ENCODE measurements at places on chromosomes 12 and 14.

DNA sequence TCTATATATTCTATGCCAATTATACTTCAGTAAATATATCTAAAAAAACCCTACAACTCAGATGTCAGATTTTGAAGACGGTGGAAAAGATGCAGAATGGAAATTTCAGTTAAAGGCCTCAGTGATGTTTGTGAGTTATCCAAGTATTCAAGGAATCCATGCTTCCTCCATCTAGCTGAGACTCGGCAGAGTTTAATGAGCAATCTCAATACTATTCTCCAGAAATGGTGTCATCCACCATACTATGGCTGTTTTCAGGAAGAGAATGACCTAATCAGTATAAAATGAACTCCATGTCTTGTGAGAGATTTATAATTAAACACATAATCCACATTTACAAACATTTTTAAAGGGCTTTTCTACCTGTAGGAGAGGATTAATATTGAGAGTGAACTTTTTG is 66.0 kb downstream of the KLHL28 start:
- no peak for DNase-seq

- DNase-seq: no peak
These were observed 138.5 kb downstream of the ANO6 start for GRCh38 chr12:45354399-45354798.

- no peak for DNase-seq
These were observed 55.9 kb upstream of the SEL1L start for GRCh38 chr14:81589381-81590065.

DNA sequence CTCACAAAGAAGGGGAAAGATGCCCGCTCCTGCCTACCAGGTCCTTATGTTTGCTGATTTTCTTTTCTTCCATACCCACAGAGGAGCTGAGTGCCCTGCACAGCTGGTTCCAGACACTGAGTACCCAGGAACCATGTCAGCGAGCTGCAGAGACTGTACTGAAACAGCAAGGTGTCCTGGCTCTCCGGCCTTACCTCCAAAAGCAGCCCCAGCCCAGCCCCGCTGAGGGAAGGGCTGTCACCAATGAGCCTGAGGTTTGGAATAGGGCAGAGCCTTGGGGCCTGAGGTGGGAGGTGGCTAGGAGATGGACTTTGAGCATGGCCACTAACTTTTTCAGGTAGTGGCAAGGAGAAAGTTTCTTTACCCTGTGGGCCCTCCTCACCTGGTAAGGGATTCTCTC is 2.3 kb downstream of the MARS1 start:
- DNase-seq: no peak

DNA sequence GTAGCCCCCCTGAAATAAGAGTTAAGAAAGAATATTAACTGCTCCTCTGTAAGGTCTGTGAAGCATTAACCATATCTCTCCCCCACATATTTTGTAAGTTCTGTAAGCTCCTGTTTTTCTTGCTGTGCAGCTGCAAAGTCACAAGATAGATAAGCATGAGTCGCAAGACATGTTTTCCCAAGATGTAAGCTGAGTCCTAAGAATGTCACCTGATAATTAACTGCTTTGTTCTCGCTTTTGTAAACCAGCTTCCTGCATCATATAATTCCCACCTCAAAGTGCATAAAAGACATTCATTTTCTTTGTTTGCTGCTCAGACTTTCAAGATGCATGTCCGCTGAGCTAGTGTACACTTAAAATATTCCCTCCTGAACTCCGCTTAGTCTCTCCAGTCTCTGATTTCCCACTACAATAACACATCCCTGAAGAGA is 27.0 kb upstream of the PHC1 start:
- DNase-seq: peak; percentile 14

GRCh38 chr14:97177635-97178034 is 380.5 kb downstream of the VRK1 start:
- DNase-seq: peak; percentile 41

DNA sequence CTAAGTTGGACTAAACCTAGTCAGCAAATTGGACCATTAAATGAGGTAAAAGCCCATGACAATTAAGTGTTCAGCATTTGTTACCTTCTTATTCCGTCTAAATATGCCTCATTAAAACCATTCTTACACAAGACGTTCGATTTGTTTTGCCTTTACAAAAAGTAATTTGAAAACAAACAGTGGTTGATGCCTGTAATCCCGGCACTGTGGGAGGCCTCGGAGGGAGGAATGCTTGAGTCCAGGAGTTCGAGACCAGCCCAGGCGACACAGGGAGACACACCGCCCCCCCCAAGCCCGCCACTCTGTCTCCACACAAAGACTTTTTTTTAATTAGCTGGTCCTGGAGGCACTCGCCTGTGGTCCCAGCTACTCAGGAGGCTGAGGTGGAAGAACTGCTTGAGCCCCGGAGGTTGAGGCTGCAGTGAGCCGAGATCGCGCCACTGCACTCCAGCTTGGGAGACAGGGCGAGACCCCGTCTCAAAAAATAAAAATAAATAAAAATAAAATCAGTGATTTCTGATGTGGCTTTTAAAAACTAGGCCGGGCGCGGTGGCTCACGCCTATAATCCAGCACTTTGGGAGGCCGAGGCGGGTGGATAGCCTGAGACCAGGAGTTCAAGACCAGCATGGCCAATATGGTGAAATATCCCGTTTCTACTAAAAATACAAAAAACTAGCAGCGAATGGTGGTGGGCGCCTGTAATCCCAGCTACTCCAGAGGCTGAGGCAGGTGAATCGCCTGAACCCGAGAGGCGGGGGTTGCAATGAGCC is 856 bp upstream of the EIF4B start:
- peak; percentile 7 for DNase-seq

DNA sequence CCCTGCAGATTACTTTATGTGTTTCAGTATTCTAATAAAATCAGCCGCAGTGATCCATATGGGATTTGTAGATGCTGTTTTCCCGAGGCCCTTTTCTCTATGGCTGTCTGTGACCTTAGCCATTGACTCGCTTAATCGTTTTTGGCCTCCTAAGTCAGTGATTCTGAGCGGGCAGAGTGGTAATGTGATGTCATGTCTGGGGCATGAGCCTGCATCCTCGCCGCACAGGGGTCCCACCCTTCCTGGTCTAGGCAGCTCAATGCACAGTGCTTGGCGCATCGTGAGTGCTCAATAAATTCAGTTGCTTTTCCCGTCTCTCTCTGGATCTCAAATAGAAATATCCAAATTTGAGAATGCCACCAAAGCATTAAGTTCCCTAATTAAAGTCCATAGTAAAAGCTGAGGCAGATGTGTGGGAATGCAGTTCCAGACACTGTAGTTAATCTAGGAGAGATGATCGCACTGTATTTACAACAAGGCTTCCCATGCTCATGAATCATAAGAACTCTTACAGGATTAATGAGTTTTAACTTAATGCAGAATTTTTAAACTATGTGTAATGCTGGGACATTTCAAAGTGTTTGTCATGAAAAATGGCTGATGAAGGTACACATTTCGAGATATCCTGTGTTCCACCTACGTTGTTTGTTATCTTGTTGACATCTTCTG is 29.3 kb downstream of the HMGA2 start:
- no peak for DNase-seq

- DNase-seq: no peak
These were observed 63.7 kb upstream of the IFNG-AS1 start for GRCh38 chr12:67925552-67925951.

GRCh38 chr12:54411391-54412241 is 7.5 kb downstream of the ITGA5 start:
- DNase-seq: peak; percentile 52

DNA sequence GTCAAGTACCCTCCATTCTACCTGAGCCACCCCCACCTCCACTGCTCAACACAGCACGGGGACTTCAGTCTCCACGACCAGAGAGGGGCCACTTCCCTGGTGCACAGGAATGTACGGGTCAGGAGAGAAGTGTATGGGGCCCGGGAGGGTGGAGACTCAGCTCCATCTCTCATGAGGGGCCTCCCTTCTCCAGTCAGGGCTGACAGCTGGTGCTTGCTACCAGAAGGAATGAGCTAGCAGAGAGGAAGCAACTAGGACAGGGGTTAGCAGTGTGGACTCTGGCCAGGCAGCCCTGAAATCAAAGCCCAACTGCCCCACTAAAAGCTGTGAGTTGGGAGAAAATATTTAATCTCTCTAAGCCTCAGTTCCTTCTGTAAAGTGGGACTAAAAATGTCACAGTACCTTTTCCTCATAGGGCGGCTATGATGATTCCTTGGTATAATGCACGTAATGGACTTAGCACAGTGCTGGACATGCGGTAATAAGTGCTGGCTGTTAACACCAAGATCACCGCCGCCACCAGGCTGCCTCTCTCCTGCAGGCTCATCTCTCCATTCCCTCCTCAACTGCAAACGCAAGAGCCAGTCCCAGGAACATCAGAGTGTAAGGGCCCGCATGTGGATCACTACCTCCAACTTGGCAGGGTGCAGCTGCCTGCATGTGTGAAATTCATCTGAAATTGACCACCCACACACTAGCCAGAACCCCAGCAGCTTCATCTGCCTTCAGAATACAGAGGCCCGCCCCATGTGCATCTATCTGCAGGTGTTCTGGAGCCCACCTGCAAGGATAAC is 14.6 kb downstream of the ACTN1 start:
- DNase-seq: no peak

DNA sequence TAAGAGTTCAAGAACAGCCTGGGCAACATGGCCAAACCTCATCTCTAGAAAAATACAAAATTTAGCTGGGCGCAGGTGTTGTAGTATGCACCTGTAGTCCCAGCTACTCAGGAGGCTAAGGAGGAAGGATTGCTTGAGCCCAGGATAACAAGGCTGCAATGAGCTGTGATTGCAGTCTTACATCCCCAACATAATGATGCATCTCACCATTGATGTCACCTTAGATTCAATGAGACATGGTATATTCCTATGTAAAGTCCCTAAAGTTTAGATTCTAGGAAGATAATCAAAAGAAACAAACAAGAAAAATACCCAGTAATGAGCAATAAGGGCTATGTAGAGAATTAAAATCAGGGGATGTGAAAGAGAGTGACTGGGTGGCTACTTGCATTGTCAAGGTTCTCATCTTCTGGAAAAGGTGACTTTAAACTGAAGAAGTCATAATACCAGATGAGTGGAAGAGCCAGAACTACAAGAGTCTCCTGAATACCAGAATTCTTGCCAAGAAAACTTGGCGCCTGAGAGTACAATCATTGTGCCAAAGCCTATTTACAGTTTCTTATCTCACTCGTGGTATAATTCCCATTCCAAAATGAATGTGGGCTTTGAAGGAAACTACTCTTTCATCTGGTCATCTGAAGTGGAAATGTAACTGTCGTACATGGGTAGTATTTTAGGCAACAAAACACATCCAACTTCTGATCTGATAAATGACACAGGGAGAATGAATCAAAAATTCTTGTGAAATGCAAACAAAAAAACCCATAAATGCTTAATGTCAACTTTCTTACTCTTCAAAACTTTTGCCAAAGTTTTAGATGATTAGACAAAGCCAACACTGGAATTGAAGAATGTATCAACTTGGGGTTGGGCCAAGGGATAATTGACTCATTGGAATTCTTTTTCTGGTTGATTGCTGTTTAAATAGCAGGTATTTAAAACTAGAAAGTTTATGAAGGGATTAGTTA is 81.1 kb upstream of the ST8SIA1 start:
- DNase-seq: no peak

DNA sequence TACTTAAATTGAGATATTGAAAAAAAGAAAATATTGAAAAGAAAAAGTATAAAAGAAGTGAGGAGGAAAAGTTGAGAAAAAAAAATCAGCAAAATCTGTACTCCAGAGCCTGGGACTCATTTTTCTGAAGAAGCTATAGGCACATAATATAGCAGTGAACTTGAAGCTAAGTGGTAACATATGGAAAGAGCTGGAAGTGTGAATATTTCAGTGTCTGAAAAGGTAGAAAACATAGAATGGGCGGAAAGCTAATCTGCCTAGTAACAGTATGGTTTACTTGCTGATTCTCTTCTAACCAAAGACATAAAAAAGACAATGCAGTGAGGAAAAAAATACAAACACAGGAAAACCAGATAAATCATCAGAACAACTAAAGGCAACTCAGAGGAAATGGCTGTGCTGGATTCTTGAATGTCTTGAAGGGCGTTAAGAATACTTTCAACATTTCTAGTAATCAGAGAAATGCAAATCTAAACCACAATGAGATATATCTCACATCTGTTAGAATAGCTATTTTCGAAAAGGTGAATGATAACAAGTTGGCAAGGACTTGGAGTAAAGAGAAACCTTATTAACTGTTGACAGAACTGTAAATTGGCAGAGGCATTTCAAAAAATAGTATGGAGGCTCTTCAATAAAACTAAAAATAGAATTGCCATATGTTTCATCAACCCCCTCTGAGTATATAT is 784.6 kb downstream of the LRFN5 start:
- no peak for DNase-seq

GRCh38 chr12:27201169-27201568 is 42.9 kb upstream of the STK38L start:
- DNase-seq: no peak

DNA sequence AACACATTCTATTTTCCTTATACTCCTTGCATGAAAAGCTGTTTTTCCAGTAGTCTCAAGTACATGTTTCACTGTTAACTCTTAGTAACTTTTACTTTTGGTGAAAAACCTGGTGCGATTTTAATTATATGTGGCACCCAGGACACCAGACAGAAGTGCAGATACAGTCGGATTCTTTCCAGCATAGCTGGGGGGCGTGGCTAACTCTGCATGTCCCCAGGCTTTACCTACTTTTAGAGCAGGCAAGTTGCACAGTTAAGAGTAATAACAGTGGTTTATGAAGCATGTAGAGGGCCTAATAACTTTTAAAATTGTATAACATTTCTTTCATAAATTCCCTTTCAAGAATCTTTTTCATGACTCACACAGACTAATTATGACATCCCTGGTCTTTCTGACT is 70.7 kb downstream of the HSD17B6 start:
- DNase-seq: no peak

GRCh38 chr14:52188381-52188780 is 79.1 kb upstream of the PTGDR start:
- no peak for DNase-seq

GRCh38 chr12:24491968-24492367 is 456.9 kb downstream of the BCAT1 start:
- peak; percentile 83 for DNase-seq

DNA sequence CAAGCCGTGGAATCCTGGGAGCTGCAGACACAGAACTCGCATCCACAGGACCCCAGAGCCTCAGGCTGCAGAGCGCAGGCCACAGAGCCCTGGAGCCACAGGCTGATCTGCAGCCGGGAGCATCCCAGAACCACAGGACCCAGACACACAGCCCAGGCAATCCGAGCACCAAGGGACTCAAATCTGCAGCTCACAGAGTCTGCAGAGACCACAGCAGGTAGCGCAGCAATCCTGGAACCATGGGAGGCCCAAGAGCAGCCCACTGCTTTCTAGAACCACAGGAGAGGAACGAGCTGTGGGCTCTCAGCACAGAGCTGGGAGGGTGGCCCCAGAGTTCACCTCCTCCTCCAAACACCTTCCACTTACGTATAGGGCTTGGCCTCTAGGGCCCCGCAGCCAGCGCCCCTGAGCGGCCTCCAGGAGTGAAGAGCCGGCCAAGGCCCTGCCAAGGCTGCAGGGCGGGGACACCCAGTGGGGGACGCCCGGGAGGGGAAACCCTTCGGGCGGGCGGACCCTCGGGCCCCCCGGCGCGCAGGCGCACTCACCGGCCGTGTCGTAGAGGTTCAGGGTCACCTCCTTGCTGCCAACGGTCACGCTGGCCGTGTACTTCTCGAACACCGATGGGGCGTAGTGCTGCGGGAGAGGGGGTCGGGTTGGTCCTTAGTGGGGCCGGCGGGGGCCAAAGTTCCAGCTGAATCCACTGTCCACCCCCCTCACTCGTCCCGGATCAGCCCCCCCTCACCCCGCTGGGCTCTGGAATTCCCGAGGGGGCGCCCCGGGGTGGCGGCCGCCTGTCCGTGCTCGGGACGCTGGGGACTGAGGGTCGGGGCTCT is 665 bp downstream of the RHOF start:
- DNase-seq: peak; percentile 70
